ENCODE measurements at places on chromosomes 4 and X.

DNA sequence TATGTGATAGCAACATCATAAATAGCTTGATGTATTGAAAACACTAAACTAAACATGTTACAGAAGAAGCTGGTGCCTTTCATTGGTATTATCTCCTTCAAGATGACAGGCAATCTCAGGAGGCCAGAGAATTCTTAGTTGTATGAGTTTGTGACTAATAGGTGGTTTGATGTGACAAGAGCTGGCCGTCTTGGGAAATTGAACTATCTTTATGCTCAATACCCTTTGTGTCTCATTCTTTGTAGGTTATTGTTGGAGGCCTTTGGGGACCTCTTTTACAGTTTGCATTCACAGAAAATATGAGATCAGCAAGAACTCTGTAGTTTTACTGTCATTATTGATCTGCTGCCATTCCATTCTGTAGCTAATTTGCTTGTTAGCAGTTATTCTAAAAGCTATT is 659.2 kb upstream of the PITX2 start:
- H3K27ac ChIP-seq: no peak overlapping the region
- no peaks in the 10 kb centered on the region for H3K36me3 ChIP-seq
- no peak for DNase-seq
- H3K4me1 ChIP-seq: no peaks in the 10 kb centered on the region

GRCh38 chr4:74598611-74599325 is 153.8 kb downstream of the AREG start:
- H3K27ac ChIP-seq: no peak overlapping the region
- DNase-seq: no peak
- H3K4me3 ChIP-seq: no peak overlapping the region
- peaks cover 3% of the 10 kb centered on the region for H3K36me3 ChIP-seq

- no peak overlapping the region for H3K27ac ChIP-seq
- DNase-seq: no peak
- peaks cover 4% of the 10 kb centered on the region for H3K4me1 ChIP-seq
- H3K4me3 ChIP-seq: no peak overlapping the region
- no peaks in the 10 kb centered on the region for H3K27me3 ChIP-seq
- H3K36me3 ChIP-seq: peaks cover 4% of the 10 kb centered on the region
Measured at GRCh38 chrX:132426695-132427281, 62.0 kb downstream of the MBNL3 start.

GRCh38 chrX:19616959-19617358 is 101.7 kb upstream of the MAP3K15 start:
- H3K36me3 ChIP-seq: peaks cover 5% of the 10 kb centered on the region
- H3K4me3 ChIP-seq: no peak overlapping the region

DNA sequence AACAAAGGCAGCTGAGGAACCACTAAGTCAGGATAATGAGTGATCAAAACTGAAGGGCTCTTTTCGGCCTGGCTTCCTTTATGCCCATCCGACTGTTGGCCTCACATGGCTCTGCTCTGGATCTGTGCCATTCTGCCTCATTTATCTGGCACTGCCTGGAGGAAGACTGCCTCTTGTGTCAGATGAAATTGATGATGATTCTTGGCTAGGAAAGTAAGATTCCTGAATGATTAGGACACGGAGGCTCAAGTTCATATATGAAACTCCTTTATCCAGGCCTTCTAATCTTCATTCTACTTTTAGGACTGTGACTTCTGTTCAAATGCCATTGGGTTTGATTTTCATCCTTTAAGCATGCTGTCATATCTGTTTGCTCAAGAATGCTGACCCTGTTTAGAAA is 475.4 kb upstream of the RPS6KA3 start:
- H3K27ac ChIP-seq: peak overlapping the region; percentile 5
- no peak for DNase-seq
- no peaks in the 10 kb centered on the region for H3K4me1 ChIP-seq
- no peaks in the 10 kb centered on the region for H3K36me3 ChIP-seq
- no peaks in the 10 kb centered on the region for H3K27me3 ChIP-seq

GRCh38 chr4:86221002-86221401 is 138.9 kb downstream of the MAPK10 start:
- peaks cover 6% of the 10 kb centered on the region for H3K36me3 ChIP-seq
- no peak for DNase-seq
- no peak overlapping the region for H3K4me3 ChIP-seq

- H3K4me1 ChIP-seq: no peaks in the 10 kb centered on the region
- no peak for DNase-seq
- no peaks in the 10 kb centered on the region for H3K27me3 ChIP-seq
- H3K4me3 ChIP-seq: no peak overlapping the region
- H3K27ac ChIP-seq: no peak overlapping the region
- no peaks in the 10 kb centered on the region for H3K36me3 ChIP-seq
Measured at GRCh38 chr4:108291137-108291536, 122.4 kb upstream of the LEF1 start.

DNA sequence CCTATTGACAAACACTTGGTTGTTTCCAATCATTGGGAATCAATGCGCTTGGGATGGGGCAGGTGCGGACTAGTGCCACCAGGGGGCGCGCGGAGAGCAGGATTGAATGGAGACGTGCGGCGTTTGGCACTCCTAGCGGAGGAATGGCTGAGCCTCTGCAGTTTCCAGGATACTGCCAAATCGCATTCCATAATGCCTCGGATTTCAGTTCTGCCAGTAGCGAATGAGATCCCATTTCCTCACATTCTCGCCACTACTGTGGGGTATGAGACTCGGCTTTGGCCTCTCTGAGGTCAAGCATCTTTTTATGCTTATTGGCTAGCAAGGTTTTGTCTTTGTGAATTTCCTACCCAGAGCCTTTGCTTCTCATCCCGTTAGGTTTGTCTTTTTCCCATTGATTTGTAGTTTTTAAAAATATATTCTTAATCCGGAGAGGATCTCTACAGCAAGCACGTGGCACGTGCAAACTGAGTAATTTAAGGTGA is 28.7 kb downstream of the CLDN34 start:
- H3K4me3 ChIP-seq: no peak overlapping the region
- DNase-seq: peak; percentile 70
- H3K36me3 ChIP-seq: peaks cover 3% of the 10 kb centered on the region
- H3K27me3 ChIP-seq: no peaks in the 10 kb centered on the region

DNA sequence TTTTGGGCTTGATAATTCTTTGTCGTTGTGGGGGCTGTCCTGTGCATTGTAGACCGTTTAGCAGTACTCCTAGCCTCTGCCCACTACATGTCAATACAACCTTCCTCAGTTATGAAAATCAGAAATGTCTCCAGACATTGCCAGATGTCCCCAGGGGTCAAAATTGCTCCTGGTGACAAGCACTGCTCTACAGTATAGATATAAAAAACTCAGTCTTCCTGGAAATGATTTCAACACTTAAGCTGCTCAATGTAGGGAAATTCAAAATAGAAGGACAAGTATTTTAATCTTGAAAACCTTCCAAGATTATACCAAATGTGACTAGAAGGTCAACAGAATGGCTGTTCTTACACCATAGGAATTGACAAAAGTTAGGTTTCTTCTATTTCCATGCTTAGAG is 288.7 kb upstream of the MAGEB2 start:
- no peak for DNase-seq
- no peaks in the 10 kb centered on the region for H3K4me1 ChIP-seq
- H3K27me3 ChIP-seq: no peaks in the 10 kb centered on the region
- no peak overlapping the region for H3K27ac ChIP-seq
- H3K36me3 ChIP-seq: no peaks in the 10 kb centered on the region
- no peak overlapping the region for H3K4me3 ChIP-seq

GRCh38 chr4:56115898-56116297 is 167.2 kb downstream of the CEP135 start:
- no peak overlapping the region for H3K27ac ChIP-seq
- DNase-seq: no peak
- peaks cover 8% of the 10 kb centered on the region for H3K4me1 ChIP-seq
- no peak overlapping the region for H3K4me3 ChIP-seq
- H3K36me3 ChIP-seq: no peaks in the 10 kb centered on the region
- H3K27me3 ChIP-seq: no peaks in the 10 kb centered on the region

GRCh38 chrX:77565278-77565677 is 118.1 kb downstream of the FGF16 start:
- peaks cover 46% of the 10 kb centered on the region for H3K36me3 ChIP-seq
- H3K4me3 ChIP-seq: no peak overlapping the region
- H3K27ac ChIP-seq: no peak overlapping the region

DNA sequence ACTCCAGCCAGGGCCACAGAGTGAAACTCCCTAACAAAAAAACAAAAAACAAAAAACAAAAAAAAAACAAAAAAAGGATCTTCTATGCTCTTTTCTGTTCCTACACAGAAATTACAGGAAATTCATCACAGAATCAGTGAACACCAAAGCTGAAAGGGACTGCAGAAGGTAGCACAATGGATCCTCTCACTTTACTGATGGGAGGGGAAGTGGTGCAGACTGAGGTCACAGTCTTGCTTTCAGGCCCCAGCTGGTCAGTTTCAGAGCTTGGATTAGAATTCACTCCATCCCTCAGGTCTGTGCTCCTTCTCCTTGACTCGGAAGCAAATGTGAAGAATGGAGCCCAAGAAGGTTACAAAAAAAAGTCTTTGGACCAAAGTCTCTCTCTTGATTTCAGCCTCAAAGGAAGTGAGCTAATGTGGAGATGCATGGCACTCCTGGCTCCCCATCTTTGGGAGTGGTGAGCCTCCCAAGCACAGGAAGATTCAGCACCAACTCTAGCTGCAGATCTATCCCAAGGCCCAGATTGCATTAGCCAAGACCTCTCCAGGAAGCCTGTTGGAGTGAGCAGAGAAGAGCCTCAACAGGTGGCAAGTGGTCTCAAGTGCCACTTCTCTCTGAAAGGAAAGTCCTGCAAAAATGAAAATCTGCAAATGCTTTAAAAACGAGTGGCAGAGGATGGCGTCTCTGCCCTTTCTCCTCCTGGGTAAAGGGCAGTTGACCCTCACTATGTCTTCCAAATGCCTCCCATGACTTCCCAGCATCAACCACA is 176.0 kb downstream of the MAML3 start:
- DNase-seq: no peak
- H3K36me3 ChIP-seq: peaks cover 13% of the 10 kb centered on the region
- H3K4me1 ChIP-seq: peaks cover 54% of the 10 kb centered on the region

DNA sequence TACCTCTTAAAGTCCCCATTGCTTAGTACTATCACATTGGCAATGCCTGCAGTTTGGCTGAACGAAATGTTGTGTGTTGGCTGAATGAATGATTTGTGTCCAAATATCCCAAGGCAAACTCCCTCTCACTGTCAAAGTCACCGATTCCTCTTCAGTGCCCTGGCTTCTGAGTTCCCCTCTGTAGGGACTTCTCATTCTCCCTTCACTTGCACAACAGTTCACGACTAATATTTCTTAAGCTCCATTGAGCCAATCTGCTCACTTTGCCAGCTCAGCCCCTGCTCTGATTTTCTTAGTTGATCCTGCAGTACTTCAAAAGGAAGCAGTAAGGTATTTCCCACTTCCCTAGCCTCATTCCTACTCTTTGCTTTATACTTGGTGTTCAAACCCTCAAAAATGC is 21.9 kb upstream of the PACRGL start:
- no peaks in the 10 kb centered on the region for H3K27me3 ChIP-seq
- H3K36me3 ChIP-seq: no peaks in the 10 kb centered on the region
- no peak for DNase-seq
- H3K4me1 ChIP-seq: no peaks in the 10 kb centered on the region

- H3K4me3 ChIP-seq: no peak overlapping the region
- no peaks in the 10 kb centered on the region for H3K36me3 ChIP-seq
- peaks cover 21% of the 10 kb centered on the region for H3K4me1 ChIP-seq
- H3K27me3 ChIP-seq: no peaks in the 10 kb centered on the region
- H3K27ac ChIP-seq: peak overlapping the region; percentile 86
- DNase-seq: no peak
Measured at GRCh38 chr4:138910195-138910913, 105.2 kb upstream of the NOCT start.

DNA sequence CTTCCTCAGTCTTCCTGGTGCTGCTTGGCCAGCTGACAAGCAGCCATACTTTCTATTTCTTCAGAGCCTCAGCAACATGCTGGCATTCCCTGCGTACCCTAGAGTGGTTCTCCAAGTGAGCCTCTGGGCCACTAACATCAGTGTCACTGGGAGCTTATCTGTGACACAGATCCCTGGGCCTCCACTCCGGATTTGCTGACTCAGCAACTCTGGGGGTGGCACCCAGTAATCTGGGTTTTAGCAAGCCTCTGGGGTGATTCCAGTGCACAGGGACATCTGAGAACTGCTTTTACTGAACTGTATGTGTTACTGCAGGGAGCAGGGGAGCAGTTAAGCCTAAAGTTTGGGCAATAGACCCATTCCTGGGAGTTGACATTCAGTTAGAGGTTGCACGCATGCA is 28.2 kb upstream of the HMGB3 start:
- H3K4me3 ChIP-seq: no peak overlapping the region
- H3K27me3 ChIP-seq: no peaks in the 10 kb centered on the region
- H3K27ac ChIP-seq: no peak overlapping the region
- H3K4me1 ChIP-seq: no peaks in the 10 kb centered on the region

Data from neural crest cell (in vitro differentiated cells).